ENCODE measurements at places on chromosomes 2 and 18.
A peak's percentile ranks its signal among the peaks of the same experiment; 100 is the strongest.

GRCh38 chr2:15971351-15971750 is 31.0 kb downstream of the MYCN start:
- DNase-seq, result no peak

DNA sequence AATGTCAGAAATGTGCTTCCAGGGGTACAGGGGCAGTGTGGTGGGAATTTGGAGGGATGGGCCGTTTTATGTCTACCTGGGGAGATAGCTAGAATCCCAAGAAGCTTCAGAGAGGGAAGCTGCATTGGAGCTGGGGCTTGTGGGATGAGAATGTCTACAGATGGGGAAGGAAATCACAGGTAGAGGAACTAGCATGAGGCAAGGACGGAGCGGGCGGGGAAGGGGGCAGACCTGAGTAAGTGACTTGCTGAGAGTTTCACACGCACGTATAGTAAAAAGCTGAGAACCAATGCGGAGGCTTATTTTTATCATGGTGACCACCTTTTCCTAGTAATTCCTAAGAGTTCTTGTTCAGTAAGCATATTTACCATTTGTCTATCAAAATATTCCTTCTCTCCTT is 6.3 kb downstream of the C2orf80 start:
- no peak for DNase-seq

DNA sequence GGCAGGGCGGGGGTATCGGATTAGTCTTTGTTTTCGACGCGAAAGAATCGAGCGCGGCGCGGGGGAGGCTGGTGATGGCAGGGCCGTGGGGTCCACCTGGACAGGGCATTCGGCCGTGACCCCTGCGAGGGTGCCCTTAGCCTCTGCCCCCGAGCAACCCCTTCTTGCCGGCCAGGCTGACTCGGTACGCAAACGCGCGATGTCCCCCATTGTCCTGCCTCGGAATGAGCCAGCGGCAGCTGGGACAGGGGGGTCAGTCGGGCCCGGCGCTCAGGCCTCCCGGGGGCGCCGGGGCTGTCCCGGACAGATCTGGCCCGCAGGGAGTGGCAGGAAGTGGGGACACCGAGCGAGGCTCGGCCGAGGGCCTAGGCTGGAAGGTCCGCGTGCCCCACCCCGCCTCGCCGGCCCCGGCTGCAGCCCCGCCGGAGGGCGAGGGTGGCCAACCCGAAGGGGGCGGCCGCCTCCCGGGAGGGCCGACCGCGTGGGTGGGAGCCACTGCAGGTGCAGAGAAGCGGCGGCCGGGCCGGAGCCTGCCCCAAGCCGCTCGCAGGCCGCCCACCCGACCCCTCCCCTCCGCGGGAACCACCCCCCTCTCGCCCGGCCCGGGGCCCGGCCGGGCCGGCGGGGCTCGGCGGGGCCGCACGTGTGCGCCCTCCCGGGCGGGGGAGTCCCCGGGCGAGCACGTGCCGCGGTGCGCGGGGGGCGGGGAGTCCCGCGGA is at the start of gene TET3:
TSS of gene TET3 (plus strand) at position 708 of the 719 bp plus-strand sequence. CDS start 1,494 bp downstream, outside the sequence.
- DNase-seq, result peak; percentile 52

GRCh38 chr2:236824836-236825235 is 255.2 kb downstream of the ACKR3 start:
- peak; percentile 58 for DNase-seq

DNA sequence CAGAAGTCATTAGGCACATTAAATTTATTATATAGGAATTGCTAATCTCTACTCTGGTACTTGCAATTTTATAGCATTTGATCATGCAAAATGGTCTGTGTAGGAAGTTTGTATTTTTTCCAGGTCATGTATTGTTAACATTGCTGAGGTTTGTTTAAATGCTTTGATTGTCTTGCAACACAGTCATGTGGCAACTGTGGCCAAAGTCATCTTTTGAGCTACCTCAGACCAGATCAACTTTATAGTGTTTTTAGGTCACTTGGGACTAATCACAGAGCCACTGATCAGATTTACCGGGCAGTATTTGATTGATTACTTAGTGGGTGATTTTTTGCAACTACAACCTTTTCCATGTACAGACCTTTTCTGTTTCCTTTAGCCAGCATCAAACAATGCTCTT is 3.7 kb downstream of the SERPINB5 start:
- DNase-seq, result no peak

DNA sequence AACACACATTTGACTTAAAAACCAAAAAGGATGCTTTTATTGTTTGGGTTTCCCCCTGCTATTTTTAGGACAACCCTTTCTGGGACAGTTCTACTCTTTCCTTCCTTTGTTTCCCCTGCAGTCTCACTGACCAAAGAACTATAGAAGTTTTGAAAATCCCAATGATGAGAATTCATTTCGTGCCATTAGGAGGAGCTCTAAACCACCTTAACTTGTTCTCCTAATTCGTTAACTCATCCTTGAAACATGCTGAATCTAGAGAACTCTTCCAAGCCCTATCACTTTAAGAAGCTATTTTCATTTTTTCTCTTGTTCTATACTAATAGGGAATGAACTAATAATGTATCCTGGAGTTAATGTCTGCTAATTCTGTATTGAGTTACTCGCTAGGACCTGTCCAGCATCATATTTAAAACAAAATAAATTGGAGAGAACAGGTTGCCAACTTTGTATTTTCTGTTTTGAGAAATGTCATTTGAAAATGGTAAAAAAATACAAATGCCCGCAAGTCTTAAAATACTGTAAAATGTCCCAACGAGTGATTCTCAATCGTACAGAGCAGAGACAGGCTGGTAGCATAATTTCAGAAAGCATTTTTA is 62.9 kb downstream of the AFTPH start:
- DNase-seq, result peak; percentile 15

- no peak for DNase-seq
These were observed 140.3 kb downstream of the CYP26B1 start for GRCh38 chr2:72007402-72007801.

GRCh38 chr2:191155608-191156071 is 4.8 kb upstream of the STAT4 start:
- DNase-seq, result peak; percentile 52

- DNase-seq, result no peak
These were observed 3.7 kb downstream of the TMEM37 start for GRCh38 chr2:119435081-119435952.

DNA sequence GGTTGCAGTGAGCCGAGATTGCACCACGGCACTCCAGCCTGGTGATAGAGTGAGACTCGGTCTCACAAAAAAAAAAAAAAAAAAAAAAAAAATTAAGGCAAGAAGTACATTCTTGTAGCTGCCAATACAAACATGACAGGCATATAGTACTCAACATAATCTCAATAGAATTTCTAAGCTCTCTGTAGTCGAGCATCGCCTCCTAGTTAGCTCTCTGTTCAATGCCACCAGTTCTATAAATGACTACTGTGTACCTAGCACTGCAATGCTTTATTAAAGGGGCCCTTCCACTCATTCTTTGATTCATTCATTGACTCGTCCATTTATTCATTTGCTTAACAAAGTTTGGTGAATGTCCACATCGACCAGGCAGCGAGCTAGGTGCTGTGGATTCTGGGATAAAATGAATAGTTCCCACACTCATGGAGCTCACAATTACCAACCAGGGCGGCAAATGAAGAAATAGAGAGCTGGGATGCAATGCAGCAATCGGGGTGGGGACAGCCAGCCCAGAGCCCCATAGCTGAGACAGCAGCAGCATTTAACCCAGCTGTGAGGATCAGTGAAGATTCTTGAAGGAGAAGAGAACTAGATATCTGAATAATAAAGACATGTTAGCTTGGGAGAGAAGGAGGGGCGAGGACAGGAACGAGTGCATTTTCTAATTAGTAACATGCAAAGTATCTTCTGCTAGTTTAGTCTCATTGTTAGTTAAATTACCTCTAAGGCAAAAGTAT is 349.8 kb downstream of the LPIN1 start:
- no peak for DNase-seq

- no peak for DNase-seq
These were observed 194.5 kb upstream of the NXPH2 start for GRCh38 chr2:138974651-138975050.

- DNase-seq, result peak; percentile 56
These were observed 722 bp downstream of the APOB start for GRCh38 chr2:21042958-21043743.

GRCh38 chr2:85887566-85888019 is 1.2 kb downstream of the ST3GAL5 start:
- DNase-seq, result peak; percentile 93

GRCh38 chr18:62964432-62964831 is 249.1 kb downstream of the PHLPP1 start:
- DNase-seq, result no peak

GRCh38 chr18:47175898-47176575 is at the start of gene IER3IP1:
Gene IER3IP1 (minus strand): TSS chr18:47176364. CDS start chr18:47176277, 87 bp downstream.
- peak; percentile 85 for DNase-seq

- no peak for DNase-seq
These were observed 67.5 kb upstream of the RGPD5 start for GRCh38 chr2:109726379-109727270.

- DNase-seq, result no peak
These were observed 76.1 kb downstream of the TWIST2 start for GRCh38 chr2:238924032-238924431.

- no peak for DNase-seq
These were observed 71.9 kb downstream of the SOX11 start for GRCh38 chr2:5764041-5764440.

DNA sequence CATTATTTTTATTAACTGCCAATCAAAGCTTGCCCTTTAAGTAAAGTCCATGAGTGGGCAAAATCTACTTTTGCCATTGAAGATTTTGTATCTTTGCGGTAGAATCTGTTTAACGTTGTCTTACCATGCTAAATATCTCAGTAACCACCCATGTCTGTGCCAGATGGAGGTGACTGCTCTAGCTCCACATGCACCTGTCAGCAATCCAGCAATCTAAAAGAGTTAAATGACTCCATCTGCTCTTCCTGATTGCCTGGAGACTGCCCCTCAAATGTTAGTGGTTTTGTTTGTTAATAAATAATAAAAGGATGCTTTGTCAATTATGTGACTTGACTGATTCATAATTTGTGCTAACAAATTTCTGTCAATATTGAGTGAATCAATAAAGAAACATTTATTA is 141.7 kb downstream of the RBM43 start:
- DNase-seq, result peak; percentile 57

GRCh38 chr2:172465417-172466334 is 38.3 kb downstream of the ITGA6 start:
- DNase-seq, result peak; percentile 71

- no peak for DNase-seq
These were observed 337.2 kb downstream of the PDE11A start for GRCh38 chr2:177735318-177735803.

DNA sequence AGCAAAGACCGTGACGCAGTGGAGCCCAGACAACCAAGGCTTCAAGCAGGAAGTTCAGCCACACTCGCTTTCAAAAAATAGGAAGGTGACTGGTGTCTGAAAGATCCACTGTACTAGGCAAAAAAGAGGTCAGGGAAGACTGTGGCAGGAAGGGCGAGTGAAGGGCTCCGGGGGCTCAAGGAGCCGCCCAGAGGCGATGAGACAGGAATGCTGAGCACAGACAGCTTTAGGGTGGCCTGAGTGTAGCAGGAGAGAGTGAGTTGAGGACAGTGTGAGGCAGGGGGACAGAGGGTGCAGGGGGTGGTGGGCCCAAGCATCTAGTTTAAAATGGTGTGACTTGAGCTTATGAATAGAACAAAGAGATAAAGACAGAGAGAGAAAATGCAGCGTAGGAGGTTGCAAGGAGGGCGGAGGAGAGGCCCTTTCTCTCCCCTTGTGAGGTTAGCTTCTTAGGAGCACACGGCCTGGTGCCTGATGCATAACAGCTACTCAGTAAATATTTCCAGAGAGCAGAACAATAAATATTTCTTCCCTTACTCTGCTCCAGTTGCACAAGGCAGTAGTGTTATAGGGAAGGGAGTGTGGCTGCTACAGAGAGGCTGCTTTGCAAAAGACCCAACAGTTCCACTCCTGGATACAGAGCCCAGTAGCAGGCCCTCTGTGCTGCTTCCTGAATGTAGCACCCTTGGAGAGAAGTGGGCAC is 789.7 kb upstream of the RAB6C start:
- DNase-seq, result no peak

GRCh38 chr2:74558284-74559230 is 4.0 kb downstream of the DOK1 start:
- no peak for DNase-seq

- no peak for DNase-seq
These were observed 242.1 kb downstream of the TMX3 start for GRCh38 chr18:68472701-68473295.

GRCh38 chr2:136858656-136859055 is 93.3 kb downstream of the THSD7B start:
- DNase-seq, result peak; percentile 97

DNA sequence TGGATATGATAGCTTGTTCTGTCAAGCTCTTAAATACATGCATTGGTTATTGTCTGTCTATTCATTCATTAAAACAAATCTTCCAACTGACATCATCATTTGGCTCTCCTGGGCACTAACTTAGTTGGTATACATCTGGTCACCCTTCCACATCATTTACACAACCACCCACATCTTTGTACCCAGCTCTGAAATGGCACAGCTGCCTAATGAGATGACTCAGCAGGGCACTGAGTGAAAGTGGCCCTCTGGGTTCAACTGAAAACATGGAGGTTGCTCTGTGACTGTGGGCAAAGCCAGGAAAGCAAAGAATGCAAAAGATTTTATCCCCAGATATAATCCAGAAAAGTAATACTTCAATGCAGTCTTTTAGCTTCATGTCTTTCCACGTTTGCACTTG is 234.0 kb upstream of the MAP2 start:
- no peak for DNase-seq

GRCh38 chr2:56185101-56185581 is 1.4 kb downstream of the CCDC85A start:
- peak; percentile 55 for DNase-seq

GRCh38 chr18:75805265-75805664 is 377.8 kb upstream of the SMIM21 start:
- DNase-seq, result no peak

- DNase-seq, result no peak
These were observed 2.0 kb downstream of the EDAR start for GRCh38 chr2:108986916-108987510.

DNA sequence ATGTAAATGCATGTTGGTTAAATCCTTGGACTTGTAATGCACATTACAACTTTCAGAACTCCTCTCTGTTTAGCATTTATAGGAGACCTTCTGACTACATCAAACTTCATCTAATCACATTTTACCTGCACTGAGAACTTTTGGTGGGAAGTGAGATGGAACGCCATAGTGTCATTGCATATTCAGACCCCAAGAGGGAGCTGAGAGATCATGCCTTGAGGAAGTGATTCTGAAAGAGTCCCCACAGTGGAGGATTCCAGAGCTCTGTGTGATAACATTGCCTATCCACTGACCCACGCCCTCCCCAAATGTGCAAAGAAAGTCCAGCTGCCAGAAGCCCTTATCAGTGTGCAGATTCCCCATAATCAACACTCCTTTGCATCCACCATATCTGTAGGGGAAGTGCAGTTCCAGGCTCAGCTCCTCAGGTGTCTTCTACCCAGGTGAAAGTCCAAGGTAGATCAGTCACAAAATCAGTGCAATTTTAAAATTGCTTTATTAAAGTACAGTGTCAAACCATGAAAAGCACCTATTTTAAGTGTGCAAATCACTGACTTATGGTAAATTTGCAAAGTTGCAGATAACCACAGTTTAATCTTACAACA is 212.4 kb downstream of the RPIA start:
- DNase-seq, result peak; percentile 18
